Stimulated activated CD8-positive, alpha-beta memory T cell treated with anti-CD3 and anti-CD28 coated beads, Interleukin-2, amount 100 ng/mL, for 48 hours (primary cell): ENCODE measurements at places on chromosomes 4 and X.

DNA sequence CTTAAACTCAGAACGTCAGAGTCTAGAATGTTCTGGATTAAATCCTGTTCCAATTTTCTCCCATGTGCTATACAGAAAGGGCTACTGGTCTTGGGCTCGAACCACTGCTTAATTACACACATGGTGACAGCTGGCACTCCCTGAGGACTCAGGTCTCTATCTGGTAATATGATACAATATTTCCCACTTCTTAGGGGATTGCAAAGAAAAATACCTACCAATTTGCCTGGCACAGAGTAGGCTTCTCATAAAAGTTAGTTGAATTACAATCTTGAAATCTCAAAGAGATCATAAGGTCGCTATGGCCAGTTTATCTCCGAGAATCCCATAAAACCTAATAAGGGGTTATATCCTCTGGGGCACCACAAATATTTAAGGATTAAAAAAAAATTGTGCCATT is 8.6 kb downstream of the GPM6B start:
- DNase-seq, result no peak

- DNase-seq, result no peak
These were observed 152.0 kb downstream of the IL15 start for GRCh38 chr4:141788169-141788915.

DNA sequence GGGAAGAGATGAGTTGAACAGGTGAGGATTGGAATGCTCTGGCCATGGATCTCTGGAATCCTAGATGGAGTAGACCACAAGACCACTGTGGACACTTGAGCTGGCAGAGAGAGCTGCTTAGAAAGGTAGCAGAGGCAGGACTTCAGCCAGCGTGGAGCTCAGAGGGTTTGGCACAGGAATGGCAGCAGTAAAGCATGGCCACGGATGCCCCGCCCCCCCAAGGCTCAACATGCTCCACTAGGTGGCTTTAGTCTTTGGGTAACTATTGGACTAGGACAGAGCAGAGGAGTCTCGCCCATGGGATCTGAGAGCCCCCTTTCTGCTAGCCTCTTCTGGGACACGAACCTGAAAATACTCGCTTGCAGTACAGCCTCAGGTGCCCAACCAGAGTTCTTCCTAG is 150.1 kb upstream of the NEIL3 start:
- DNase-seq, result no peak

- no peak for DNase-seq
These were observed 35.5 kb upstream of the UGT2B4 start for GRCh38 chr4:69531251-69531650.

DNA sequence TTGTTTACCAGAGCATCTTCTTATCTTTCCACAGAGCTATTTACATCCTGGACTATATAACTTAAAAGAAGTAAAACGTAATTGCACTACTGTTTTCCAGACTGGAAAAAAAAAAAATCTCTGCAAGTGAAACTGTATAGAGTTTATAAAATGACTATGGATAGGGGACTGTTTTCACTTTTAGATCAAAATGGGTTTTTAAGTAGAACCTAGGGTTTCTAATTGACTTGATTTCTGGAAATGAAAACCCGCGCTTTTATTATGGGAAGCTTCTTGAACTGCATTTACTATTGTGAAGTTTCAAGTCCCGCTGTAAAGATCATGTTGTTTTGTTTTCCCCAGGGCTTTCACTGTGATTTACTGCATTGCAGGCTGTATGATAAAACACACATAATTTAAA is 162.7 kb downstream of the STIM2 start:
- no peak for DNase-seq

GRCh38 chr4:146407257-146407656 is 114.5 kb downstream of the SLC10A7 start:
- DNase-seq, result no peak

DNA sequence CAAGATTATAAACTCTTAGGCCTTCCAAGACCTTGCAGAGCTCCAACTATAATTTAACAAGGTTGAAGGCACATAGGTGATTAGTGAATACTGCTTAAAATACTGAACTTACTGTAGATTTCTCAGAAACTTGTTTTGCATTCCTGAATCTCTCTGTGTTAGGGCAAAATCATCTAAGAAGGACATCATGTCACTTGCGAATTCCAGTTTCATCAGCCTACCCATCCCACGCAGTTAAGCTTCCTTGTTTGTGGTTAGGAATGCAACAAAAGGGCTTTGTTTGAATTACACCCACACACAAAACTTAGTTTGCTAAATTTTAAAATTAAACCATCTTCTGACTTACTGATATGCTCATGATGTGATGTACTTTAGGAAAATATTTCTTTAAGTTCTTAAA is 174.0 kb downstream of the SOWAHB start:
- no peak for DNase-seq

- DNase-seq, result no peak
These were observed 39.3 kb downstream of the HMX1 start for GRCh38 chr4:8832113-8832915.
